AG08396 (cell line): ENCODE measurements at places on chromosomes 3 and 15.

DNA sequence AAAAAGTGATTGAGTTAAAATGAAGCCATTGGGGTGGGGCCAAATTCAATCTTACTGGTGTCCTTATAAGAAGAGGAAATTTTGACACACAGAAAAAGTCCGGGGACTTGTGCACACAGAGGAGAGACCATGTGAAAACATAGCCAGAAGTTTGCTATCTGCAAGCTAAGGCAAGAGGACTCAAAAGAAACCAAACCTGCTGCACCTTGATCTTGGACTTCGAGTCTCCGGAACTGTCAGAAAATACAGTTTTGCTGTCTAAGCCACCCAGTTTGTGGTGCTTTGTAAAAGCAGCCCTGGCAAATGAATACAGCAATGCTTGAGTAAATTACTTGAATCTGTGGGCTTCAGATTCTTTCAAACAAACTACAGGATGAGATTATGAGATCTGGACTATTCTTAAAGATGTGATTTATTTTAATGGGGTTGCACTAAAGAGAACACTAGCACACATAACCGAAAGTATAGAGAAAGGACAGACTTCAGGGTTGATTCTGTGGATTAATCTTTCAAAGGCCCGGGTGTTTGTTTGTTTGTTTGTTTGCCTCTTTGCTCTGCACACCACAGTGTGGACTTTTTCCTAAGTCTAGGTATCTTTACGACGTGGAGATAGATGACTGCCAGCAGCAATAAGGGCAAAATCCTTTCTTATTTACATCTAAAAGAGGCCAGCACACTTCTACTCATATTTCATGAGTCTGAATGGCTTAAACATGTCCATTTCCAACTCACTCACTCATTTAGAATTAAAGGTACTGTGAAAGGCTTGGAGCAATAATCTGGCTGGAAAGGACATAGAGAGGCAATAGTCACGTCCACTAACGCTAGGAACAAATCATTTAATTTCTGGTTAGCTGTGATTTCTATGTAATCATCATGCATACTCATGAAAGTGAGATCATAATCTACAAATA, 53.9 kb upstream of the SSR3 start:
- no peak for DNase-seq

DNA sequence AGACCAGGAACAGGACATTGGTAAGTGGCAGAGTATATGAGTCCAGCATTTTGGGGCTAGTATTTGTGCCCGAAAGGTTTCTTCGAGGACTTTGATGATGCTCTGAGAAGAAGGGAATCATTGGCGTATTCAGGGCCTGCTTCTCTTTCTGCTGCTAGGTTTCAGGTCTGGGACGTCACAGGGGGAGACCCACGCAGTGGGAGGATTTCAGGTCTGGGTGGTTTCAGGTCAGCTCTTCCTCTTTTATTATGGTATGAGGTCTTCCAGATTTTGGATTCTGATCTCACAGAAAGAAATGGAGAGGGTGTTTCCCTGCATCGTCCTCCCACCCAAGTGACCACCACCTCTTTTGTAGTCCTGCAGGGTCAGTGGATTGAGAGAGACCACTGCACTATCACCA, 62.5 kb downstream of the CDAN1 start:
- no peak for DNase-seq

GRCh38 chr3:127306361-127307111, 18.7 kb upstream of the PRR20G start:
- no peak for DNase-seq

GRCh38 chr3:110519071-110519470, 552.5 kb upstream of the NECTIN3 start:
- no peak for DNase-seq

DNA sequence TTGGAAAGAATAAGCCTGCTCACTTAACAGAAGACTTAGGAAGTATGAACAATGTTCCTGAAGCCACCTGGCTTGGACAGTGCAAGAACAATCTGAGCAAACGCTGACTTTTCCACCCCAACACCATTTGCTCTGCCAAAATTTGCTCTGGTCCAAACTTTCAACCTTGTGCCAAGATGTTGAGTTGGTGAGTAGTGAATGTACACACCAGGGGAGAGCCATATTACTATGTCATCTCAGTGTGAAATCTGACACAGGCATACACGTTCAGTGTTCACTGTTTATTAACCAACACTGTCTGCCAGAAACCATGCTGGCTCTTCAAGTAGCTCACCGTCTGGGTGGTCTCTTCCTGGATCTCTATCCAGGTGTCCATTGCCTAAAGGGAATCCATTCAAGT, 152.9 kb upstream of the LPP start:
- DNase-seq: no peak

GRCh38 chr3:61445924-61446323, 115.4 kb upstream of the PTPRG start:
- DNase-seq: no peak

DNA sequence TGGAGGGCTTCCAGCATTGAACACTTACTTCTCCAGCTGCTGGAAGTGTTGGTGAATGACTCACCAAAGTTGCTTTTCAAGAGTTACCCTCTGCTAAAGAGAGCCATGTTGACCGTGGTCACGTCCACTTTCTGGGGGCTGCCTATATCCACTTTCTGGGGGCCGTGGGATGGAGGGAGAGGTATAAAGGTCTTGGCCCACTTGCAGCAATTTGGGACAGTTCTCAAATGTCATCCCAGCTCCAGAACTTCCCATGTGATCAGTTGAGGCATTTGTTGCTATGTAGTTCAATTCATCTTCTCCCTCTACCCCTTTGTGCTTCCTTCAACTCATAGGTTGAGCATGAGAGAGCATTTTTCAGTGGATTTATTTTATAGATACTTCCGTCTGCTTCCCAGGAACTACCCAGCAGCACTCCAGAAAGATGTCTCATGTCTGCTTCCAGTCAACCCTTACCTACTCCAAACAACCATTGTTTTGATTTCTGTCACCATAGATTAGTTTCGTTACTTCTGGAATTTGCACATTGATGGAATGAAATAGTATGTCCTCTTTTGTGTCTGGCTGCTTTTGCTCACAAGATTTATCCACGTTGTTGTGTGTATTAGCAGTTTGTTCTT, 130.6 kb downstream of the TCF12 start:
- no peak for DNase-seq

GRCh38 chr3:177721864-177722785, 524.8 kb upstream of the TBL1XR1 start:
- no peak for DNase-seq

DNA sequence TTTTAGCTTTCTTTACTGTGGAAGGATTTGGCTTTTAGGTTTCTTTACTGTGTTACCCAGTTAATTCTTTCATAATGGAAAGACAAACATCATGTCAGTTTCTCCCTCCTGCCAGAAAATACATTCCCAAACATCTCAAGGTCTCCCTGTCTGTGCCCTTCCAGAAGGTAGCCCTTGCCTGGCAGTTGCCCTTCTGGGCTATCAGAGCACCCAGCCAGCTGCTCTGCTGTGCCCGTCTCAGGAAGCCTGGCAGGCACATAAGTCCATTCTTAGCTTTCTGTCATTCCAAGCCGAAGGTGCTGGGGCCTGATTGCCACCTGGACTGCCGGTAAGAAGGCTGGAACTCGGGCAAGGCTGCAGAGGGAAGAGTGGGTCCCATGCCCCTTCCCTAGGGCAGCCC, 203.4 kb downstream of the SLCO3A1 start:
- no peak for DNase-seq

DNA sequence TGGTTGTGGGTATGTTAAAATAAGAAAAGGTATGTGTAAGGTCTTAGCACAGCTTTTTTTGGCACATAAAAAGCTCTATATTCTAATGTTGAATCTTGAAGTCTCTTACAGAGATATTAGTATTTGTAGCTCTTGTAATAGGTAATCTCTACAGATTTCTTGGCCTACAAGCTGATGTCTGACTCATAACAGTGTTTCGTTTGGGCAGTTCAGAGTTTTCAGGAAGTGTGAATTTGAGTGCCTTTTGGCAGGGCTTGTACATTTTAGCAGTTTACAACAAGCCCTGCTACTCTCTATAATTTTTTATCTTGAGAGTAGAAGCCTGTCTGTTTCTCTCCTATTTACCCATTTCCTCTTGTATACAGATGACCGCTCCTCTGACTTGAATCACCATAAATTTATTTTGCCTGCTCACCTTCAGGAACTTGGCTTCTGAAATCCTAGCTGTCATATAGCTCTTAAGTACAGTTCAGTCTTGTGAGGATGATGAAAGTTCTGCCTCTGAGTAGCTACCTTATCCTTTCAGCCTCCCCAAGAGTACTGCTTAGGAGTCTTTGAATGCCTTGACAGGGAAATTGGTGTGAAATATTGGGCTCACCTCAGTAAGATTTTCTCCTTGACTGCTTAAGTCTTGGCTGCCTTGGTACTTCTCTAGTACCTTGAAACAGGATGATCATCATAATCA, 419.9 kb upstream of the RARB start:
- no peak for DNase-seq

GRCh38 chr3:107025961-107026360, 351.3 kb upstream of the CCDC54 start:
- no peak for DNase-seq

- DNase-seq: no peak
These were observed 418.9 kb upstream of the TPRG1 start for GRCh38 chr3:188752850-188753249.

DNA sequence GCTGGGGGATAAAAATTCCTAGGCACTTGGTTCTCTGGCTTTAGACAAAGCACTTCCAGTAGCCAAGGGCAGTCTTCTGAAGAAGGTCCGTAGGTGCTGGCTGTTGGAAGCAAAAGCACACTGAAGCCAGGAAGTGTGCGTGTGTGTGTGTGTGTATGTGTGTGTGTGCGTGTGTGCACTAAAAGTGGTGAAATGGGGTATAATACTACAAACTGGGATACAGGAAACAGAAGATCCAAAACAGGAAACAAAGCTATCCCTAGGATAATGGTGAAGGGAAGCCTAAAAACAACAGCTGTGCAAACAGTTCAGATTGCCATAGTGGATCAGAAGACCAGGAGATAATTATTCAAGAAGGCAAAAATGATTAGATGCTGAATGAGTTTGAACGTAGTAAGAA, 103.4 kb downstream of the IL20RB start:
- no peak for DNase-seq
